ENCODE measurements at places on chromosomes 6 and 20. TPM values are rescaled to one million over a fixed set of nuclear protein-coding genes. Genes with fewer than 3 reads are reported as not detected.

MAPK13 gene
- 23.2 TPM for polyA plus RNA-seq

CNR1 gene
- polyA plus RNA-seq = 1.5 TPM

DPPA5 gene
- not detected for polyA plus RNA-seq

PLEKHG1 gene
- 40.4 TPM for polyA plus RNA-seq

DNAH8 gene
- 0.90 TPM for polyA plus RNA-seq

GUCA1A gene
- 0.38 TPM for polyA plus RNA-seq

TMEM63B gene
- polyA plus RNA-seq = 34.8 TPM

AIF1 gene
- 60.5 TPM for polyA plus RNA-seq

- DNase-seq = no peak
Observed at GRCh38 chr20:51338692-51339440, 203.7 kb downstream of the NFATC2 start.

DNA sequence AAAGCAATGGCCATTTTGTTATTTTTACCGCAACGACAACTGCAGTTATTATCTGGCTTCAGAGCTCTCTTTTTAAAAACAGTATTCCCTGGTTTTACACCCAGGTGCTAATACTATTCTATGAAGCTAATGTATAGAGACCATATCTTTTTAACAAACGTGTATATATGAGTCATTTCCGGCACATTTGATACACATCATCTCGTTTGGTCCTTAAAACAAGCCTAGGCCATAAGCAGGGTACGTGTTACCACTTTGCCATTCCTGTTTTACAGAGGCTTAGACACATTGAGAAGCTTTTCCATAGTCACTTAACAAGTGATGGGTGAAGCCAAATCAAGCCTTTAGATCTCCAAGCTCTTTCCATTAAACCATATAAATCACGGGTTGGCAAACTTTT, 5.5 kb downstream of the TRAF3IP2 start:
- no peak for DNase-seq

GRCh38 chr6:28135393-28135792, 6.3 kb upstream of the ZKSCAN8 start:
- DNase-seq = no peak

- no peak for DNase-seq
Observed at GRCh38 chr6:14209000-14209399, 91.4 kb downstream of the CD83 start.

DNA sequence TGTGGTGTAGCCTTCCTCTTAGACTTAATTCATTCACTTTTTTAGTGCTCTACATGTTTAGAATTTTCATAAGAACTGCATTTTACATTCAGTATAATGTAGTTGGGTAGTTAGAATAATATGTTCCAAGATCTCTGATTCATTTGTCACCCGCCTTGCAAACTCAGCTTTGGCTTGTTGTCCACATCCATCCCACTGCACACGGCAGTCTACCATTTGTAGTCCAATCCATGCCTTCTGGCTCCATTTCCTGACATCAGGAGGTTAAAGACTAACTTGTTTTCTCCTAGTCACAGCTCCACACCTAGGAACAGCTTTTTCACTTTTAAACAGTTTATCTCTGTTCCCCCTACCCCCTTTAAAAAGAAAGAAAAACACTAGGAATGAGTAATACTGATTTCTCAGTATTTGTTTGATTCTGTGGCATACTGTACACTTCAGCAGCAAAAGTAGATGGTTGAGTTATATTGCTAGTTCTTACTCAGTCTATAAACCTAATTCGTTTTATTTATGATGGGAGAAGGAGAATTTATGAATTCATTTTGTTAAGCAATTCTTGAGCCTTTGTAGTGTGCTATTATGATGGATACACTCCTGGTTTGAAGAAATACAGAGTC, 180.9 kb downstream of the ARID1B start:
- DNase-seq = no peak

GRCh38 chr6:109351231-109352130, 30.8 kb downstream of the CD164 start:
- DNase-seq = no peak

DNA sequence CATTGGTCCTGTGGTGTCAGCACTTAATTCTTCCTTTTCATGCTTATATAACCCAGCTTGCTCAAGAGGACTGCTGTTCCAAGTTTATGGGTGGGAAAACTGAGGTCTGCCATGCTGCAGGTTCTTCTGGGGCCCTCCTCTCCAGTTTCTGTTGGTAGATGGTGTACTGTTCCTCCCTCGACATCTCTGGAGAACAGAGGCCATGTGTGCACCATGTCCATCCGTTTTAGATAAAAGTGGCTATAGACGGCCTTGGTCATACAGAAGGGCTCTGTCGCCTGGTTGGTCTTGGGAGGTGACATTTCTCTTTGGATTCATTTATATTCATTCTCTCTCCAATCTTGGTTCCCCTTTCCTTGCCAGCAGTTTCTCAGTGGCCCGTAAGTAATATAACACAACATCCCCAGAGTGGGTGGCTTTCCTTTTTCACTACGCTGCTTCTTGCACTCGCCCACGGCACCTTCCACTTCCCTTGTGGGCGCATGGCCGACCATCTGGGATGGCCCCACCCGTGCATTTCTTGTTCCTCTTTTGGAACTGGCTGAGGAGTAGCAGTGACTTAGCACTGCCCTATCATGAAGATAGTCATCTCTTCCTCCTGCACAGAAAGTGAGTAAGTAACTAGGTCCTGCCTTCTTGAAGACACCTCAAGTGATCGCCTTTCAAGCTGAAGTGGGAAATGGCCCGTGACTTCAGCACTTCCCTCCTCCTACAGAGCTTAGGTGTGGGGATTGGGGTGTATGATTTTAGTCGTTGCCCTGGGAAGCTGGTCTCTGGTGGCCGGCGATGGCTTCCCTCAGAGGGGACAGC, 94.2 kb downstream of the RREB1 start:
- no peak for DNase-seq

GRCh38 chr6:36649701-36650484, 28.6 kb upstream of the CDKN1A start:
- no peak for DNase-seq

- DNase-seq = no peak
Observed at GRCh38 chr6:120493505-120493904, 840.8 kb downstream of the TBC1D32 start.

- DNase-seq = no peak
Observed at GRCh38 chr6:72382602-72383529, 239.0 kb upstream of the KCNQ5 start.

DNA sequence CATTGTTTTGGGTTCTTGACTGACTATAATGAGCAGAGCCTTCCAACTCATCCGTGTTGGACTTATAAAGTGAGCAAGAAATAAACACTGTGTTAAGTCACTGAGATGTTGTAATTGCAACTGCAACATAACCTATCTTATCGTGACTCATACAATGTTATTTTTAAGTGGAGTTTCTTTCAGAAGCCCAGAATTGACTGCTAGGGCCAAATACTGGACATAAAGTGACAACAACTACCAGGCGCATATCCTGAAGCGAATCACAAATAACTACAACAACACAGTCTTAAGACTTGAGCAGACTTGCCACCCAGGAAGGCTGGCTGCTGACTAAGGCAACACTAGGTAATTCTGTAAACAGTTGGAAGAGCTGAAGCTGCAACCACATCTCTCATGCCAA, 326.6 kb downstream of the COL12A1 start:
- DNase-seq = no peak

DNA sequence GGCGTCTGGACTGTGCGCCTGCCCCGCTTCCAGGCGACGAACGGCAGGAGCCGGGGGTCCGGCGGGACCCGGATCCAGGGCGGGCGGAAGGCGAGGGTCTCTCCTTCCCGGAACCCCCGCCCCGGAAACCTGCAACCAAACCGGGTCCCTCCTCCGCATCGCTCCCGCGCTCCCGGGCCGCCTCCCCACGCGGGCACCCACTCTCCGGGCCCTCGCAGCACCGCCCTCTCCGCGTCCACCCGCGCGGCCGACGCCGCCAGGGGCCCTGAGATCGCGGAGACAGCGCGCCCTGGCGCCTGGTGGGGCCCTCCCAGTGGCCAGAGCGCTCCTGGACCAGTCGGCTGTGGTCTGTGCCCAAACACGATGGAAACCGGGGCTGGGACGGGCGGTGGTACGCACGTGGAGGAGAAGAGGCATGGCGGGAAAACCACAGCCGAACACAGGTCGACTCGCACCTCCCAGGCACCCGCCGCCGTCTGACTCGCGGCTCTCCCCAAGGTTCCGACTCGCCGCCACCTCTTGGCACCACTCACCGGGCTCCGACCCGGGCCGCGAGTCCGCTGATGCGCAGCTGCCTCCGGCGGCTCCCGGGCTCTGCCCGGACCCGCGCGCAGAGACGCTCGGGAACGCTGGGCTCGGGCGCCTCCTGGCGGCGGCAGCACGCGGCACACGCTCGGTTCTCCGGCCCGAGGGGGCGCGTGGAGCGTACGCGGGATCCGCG, 7.9 kb downstream of the NKX2-2 start:
- no peak for DNase-seq

- no peak for DNase-seq
Observed at GRCh38 chr6:100343316-100344077, 121.2 kb downstream of the SIM1 start.

GRCh38 chr20:63065911-63066310, 59.1 kb upstream of the BHLHE23 start:
- no peak for DNase-seq

DNA sequence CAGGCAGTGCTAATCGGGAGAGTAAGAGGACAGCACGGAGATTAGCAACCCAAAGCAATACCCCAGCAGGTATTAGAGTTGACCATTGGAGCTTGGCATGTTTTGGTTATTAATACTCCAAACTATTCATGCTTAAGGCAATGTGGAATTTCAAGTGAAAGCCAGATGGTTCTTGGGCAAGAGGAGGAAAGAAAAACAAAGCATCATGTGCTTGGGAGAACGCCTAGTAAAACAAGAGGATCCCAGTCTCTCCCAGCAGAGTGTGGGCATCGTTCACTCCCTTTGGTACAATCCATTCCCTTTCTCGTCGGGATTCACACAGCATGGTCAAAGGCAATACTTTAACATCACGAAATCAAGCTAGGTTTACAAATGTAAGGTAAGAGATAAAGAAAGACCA, 349.8 kb downstream of the PRKN start:
- no peak for DNase-seq

DNA sequence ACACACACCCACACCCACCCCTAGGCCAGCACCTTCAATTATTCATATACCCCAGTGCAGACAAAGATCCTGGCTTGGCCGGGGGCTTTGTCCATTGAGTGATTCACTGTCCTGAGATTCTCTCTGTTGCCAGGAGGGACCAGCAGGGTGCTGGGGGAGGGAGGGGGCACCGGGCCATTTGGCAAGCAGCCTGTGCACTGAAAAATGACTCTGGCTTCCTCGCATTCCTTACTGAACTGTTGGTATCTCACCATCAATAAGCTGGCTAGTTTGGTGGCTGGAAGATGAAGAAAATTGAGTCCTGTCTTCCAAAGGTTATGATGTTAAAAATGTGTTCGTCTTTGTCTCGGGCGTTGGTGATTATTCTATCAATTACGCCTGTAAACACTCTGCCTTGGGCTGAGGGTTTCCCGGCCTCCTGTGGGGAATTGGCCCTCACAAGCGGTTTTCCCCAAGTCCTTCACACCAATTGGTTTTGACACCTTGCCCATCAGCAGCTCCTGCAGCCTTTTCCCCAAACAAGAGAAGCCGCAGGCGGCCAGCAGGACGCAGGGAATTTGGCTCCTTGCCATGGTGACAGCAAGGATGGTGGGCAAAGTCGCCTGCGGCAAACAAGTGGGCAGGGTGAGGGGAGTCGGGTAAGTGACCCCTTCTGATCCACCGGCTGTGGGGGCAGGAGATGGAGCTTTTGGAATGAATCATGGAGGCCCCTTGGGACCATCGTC, 4.9 kb downstream of the VSTM2L start:
- no peak for DNase-seq

DNA sequence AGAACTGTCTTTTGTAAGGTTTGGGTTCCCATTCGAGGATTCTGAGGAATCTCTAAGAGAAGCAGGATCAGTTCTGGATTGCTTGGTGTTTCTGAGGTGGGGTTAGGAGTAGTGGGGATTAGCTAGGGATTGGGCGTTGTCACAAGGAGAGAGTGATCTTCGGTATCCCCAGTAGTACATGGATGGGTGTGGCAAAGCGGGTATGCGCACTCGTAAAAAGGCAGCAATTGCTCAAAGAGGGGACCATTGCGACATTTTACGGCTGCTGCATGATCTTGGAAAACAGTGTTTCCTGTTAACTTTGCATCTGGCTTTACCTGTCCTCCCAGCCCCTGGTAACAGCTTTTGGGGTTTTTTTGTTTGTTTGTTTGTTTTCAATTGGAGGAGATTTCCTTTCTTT, 9.7 kb upstream of the ZSCAN9 start:
- DNase-seq = no peak

GRCh38 chr20:16014436-16014835, 558.8 kb downstream of the KIF16B start:
- DNase-seq = no peak

DNA sequence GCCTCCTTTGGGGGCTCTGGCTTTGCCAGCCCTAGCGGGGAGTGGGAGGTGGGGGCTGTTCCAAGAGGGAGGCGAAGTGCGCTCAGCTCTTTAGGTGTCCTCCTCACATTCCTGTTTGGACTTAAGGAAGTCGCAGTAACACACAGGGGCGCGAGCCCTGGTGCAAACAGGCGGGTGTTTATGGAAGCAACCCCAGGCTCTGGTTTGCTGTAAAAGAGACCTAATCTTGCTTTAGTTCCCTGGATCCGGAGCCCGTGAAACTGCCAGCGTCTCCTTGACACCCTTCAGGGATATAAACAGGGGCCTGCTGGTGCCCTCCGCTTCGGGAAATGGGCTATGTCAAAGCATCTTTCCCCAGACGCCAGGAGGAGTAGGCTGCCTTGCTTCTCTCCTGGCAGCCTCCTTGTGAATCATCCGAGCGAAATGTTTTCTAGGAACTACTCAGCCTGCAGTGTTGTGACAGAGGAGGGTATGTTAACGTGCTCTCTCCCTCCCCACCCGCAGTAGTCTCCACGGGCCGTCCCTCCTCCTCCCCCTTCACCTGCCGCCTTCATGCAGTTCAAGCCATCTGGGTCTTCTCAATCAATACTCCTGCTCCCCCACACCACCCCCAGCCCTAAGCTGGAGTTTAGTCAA, 168.0 kb upstream of the LRFN2 start:
- DNase-seq = no peak

- no peak for DNase-seq
Observed at GRCh38 chr6:11064836-11065235, 20.7 kb upstream of the ELOVL2 start.

- DNase-seq = no peak
Observed at GRCh38 chr20:23162887-23163286, 76.8 kb upstream of the CD93 start.

DNA sequence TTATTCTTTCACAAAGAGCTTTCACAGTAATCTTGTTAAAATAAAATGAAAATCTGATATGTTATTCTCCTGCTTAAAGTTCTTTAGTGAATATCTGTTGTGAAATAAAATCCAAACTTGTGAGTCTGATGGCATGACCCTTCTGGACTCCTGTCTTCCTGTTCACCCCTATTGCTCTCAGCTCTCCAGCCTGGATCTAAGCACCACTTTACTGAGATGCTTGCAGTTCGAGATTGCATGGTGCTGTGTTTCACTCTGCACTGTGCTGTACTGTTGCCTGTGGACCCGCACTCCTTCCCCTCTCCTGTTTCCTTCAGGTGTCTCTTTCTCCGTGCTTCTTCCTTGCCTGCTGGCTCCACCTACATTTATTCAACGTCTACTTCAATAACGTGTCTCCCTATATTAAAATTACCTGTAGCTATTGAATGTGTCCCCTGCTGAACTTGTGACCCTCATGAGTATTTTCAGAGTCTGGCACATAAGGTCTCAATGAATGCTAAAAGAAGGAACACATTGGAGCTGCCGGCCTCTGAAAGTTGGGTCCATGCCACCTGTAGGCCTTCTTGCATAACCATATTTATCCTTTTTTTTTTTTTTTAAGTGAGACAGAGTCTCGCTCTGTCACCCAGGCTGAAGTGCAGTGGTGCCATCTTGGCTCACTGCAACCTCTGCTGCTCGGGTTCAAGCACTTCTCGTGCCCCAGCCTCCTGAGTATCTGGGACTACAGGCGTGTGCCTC, 100.1 kb downstream of the ARID1B start:
- no peak for DNase-seq
